NCI-H1694 treated with DMSO at 0.1 percent for 48 hours (cell line): ENCODE measurements at places on chromosomes 4 and X.

- DNase-seq: no peak
Observed at GRCh38 chr4:153705743-153706468, 21.8 kb downstream of the TLR2 start.

DNA sequence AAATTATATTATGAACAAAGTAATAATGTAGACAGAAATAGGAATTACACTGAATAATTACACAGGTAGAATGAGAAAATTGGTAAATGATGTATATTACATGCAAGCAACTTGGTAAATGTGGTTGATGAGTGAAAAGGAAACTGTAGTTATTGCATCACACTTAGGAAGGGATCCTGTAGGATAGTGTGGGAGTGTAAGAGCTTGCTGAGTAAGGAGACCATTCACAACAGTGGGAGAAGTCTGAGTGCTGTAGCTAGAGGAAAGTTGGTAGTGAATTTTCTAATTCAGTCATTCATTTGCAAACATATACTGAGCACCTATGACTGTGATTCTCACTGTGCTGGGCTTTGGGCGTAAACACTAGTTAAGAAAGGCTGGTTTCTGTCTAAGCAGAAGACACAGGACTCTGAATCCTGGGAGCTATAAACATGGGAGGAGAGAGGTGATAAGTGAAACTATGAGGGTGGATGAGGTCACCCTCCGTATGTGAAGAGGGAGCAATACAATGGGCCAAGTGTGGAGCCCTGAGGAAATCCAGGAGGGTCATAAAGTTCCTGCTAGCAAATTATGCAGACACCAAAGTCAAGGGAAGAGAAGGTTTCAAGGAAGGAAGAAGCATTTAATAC lies 14.2 kb upstream of the CPE start:
- no peak for DNase-seq

DNA sequence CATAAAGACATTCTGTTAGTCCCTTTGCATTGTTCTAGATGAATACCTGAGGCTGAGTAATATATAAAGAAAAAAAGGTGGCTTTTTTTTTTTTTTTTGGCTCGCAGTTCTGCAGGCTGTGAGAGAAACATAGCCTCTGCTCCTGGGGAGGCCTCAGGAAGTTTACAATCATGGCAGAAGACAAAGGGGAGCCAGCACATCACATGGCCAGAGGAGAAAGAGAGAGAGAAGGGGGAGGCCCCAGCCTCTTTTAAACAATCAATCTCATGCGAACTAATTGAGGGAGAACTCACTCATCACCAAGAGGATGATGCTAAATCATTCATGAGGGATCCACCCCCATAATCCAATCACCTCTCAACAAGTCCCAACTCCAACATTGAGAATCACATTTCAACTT lies 364.0 kb upstream of the EPHA5 start:
- no peak for DNase-seq

DNA sequence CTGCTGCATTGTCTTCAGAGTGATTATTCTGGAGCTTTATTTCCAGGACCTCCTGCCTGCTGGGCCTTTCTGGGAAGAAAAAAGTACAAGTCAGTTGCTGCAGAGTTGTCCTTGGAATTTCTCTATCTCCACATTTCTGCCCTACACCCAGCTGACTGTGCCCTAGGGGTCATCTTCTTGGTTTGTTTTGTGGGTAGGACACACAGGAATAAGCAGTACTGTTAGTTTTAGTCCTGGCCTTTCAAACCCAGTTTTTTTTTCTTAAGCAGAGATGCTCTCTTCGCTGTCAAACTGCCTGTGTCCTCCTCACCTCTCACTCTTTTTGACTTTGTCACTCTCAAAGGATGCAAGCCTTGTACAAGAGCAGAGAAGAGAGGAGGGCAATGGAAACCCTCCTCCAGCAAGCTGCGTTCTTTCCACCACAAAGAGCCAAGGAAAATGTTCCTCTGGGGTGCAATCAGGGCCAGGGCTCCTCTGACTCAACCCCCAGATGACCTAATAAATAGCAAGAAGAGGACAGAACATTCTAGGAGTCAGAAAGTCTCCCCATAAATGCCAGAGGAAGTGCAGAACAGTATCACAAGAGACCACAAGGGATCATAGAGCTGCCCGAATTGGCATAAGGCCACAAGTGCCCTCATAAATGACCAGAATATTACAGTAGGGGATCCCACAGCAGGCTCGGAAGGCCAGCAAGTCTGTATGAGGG lies 186.2 kb downstream of the RCHY1 start:
- DNase-seq: no peak

- DNase-seq: no peak
Observed at GRCh38 chrX:8424912-8425311, 39.7 kb upstream of the VCX3B start.

DNA sequence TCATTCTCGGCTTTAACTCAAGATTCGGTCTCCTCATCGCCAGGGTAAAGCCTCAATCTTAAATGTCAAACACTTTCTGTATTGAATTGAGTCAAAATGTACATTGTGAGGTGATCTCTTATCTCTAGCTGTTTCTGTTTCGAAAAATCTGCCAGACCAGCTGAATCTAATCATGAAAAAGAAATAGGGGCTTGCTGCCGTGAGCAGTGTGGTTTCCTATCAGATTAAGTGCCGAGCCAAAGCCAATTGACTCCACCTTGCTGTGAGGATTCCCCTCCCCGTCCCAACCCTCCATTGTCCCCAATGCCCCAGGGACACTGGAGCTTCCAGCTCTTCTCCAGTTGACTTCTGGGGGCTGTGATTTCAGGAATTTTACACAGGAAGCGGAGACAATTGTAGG lies 12.5 kb upstream of the CRLF2 start:
- no peak for DNase-seq

DNA sequence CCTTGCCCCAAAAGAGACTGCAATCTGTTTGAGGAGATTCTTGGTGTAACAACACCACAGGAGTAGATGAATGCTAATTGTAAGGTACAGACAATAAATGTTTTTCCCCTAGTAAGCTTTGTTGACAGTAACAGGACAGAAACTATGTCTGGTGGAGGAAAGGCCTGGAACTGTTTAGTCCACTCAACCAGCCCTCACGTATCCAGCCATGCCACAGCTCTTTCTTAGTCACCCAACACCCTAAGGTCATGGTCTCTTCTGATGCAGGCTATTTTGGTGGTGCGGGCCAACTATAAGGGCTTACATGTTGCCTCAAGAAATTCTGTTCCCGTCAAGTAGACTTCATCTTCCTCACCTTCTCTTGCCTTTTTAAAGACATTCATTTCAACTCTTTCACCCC lies 75.9 kb upstream of the GAB1 start:
- DNase-seq: no peak

- no peak for DNase-seq
Observed at GRCh38 chr4:1803523-1804423, 10.7 kb downstream of the FGFR3 start.

GRCh38 chrX:40244980-40245379 lies 147.2 kb upstream of the BCOR start:
- DNase-seq: no peak

DNA sequence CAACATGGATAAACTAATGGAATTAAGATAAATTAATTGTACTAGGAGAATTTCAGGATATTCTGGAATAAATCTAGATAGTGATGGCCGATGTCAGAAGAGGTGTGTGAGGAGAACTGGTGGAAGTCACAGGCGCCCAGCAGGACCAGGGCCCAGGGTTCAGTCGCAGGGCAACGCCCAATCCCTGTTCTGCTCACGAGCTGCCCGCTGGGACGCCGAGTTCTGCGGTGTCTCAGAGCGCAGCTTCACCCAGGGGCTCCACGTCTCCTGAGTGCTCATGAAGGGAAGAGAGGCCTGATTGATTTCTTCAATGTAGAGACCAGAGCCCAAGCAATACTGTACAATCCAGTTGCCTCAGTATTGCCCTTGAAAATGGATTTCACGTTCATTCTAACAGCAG lies 1.5 kb upstream of the HSPA4L start:
- DNase-seq: no peak

DNA sequence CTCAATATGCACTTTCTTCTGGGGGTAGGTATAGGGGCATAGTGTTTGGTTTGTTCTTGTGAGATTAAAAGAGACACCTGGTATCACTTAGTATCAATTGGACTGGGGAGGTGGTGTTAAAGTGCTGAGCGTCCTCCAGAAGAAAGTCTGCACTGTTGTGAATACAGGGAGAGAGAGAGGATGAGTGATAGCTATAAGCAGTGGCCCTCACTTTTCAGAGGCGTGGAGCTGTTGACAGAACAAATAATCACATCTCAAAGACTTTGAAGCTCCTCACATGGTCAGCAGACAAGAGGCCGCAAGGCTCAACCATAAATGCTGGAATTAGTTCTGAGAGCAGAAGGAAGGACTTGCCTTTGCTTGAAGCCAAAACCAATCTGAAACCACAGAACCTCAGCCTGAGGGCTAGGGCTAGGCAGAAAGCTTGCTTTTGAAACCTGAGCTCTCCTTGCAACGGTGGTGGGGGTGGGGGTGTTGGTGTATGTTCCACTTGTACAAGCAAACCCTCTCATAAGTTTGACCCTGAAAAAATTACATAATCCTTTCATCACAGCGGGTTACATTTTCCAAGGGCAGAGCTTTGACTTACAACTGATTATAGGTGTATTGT lies 123.2 kb upstream of the SCML1 start:
- no peak for DNase-seq

DNA sequence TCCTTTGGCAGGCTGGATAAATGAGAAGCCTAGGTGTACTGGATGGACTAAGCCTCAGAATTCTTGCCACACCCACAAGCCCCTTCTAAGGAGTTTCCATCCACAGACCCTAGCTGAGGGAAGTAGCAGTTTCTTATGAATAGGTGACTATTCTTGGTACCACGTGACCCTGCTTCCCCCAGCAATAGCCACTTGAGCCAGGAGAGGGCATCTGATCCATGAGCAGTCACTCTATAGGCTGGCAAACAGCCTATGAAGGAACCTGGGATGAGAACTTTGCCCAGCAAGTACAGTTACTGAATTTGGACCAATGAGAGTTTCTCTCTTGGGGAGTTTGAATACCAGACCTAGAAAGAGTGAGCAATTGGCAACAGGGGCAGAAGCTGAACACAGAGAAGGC lies 84.0 kb downstream of the RTL9 start:
- DNase-seq: no peak

DNA sequence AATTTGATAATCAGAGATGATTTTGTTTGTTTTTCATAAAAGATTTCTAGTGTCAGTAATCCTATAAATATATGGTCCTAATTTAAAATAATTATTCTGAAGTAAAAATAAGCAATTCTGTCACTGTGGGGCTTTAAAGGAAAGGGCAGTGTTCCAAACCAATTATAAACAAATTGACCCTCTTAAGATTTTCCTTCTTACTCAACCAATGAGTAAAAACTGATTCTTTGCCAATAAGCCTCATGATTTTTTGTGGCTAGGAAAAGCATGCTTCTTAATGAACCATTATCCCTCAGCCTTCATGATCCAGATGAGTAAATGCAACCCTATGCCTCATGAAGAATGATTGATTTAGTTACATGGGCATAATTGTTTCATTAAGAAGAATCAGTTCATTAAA lies 1010.4 kb downstream of the ADGRL3 start:
- no peak for DNase-seq

DNA sequence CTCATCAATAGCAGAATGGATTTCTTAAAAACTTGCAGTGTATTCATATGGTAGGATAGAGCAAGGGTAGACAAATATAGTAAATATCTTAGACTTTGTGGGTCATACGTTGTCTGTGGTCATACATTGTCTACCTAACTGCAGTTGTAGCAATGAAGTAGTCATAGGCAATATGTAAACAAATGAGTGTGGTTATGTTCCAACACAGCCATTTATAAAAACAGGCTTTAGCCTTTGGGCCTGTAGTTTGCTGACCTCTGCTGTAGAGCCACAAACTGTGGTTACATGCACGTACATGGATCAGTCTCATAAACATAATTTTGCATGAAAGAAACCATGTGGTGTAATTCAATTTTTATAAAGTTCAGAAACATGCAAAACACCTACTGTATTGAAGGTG lies 98.9 kb downstream of the LARP1B start:
- no peak for DNase-seq

DNA sequence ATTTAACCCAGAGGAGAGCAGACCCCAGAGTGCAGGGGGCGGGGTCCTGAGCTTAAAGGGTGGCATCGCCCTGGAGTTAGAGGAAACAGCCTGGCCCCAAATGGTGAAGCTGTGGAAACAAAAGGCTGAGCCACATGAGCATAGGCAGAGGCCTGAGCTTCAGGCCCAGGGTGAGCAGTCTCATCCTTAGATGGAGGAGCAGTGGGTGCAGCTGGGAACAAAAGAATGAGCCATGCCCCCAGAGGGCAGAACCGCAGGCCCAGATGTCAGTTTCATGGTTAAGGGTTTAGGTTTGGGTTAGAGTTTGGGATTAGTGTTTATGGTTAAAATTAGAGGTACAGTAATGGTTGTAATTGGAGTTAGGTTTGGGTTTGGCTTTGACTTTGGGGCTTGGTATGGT lies 44.4 kb upstream of the IL9R start:
- no peak for DNase-seq

GRCh38 chrX:40105835-40106675 lies 8.3 kb upstream of the BCOR start:
- peak; percentile 54 for DNase-seq
